Ovary (tissue), 10 donors: ENCODE measurements at places on chromosomes 11 and 22.
A peak's percentile ranks its signal among the peaks of the same experiment; 100 is the strongest.

- peak; percentile 78 for DNase-seq
Observed at GRCh38 chr22:32839831-32840584, 38.5 kb downstream of the TIMP3 start.

DNA sequence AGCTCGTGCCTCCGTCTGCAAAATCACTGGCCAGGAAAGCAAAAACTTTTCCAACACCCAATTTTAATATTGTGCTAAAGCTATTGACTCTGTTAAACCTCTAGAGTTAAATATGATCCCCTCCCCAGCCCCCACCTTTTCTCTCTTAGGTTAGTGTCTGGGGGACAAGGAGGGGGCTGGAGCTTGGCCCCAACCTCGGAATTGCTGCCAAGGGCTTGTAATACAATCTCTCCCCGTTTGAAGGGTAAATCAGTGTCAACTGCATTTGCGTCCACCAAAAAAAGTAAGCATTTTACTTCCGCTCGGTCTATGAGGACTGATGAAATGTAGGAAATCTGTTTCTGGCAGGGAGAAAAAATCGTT lies at the start of gene GAS2:
Gene GAS2, plus strand, starts transcription at position 287 of the 363 bp plus-strand sequence. CDS start 8,259 bp downstream, outside the sequence.
- no peak for DNase-seq

GRCh38 chr11:17718510-17718962 lies 835 bp upstream of the MYOD1 start:
- no peak for DNase-seq

- no peak for DNase-seq
Observed at GRCh38 chr11:64048042-64048854, 12.5 kb downstream of the FLRT1 start.

DNA sequence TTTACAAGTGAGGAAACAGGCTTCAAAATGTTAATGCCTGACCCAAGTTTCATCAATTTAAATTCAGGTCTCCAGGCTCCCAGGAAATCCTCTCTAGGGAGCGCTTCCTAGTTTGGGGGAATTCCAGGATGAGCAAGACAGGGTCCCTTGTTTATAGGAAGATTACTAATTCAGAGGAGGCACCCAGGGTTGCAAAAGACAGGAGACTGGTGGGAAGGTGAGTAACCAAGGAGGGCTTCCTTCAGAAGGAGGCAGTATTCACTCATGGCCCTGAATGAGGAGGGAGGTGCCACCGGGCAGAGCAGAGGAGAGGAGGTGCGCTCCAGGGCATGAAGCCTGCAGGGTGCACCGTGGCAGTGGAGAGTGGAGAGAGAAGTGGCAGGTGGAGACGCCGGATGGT lies 1.6 kb downstream of the TMEM132A start:
- DNase-seq = no peak

- DNase-seq = peak; percentile 6
Observed at GRCh38 chr22:19880786-19881569, 26.3 kb upstream of the GNB1L start.

DNA sequence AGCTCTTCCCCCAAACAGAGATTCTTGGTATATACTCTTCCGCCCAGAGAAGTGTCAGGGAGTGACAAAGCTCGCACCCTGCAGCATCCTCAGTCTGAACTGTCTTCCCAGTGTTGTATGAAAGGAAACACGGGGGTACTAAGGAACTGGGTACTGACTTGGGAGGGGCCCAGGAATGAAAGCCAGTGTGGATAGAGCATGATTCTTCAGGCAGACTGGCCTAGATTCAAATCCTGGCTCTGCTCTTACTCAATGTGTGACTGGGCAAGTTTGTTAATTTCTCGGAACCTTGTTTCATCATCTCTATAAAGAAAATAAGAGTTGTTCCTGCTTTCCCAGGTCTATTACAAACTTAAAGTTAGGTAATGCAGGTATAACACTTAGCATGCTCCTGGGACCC lies 266.0 kb upstream of the NARS2 start:
- no peak for DNase-seq

GRCh38 chr11:73414977-73415651 lies 38.9 kb downstream of the RELT start:
- DNase-seq = peak; percentile 37

- no peak for DNase-seq
Observed at GRCh38 chr11:70595452-70595851, 197.1 kb downstream of the CTTN start.

GRCh38 chr11:67372321-67372992 lies 941 bp downstream of the CLCF1 start:
- DNase-seq = peak; percentile 53

GRCh38 chr11:75820645-75821044 lies 5.6 kb downstream of the UVRAG start:
- DNase-seq = no peak

DNA sequence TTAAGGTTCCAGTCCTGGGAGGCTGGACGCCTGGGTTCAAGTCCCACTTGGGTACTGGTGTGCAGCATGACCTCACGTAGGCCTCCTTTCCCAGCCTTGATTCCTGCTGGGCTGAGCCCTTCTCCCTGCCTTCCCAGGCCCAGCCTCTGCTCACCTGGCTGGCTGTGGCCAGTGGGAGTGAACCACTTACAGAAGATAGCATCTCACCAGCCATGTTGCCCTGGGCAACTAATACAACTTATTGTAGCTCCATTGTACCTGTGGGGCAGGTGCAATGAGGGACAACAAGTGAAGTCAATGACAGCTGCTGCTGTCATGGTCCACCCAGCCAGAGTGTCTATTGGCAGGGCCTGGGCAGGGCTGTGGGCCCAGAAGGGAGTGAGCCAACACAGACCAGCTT lies 48.4 kb upstream of the MPEG1 start:
- no peak for DNase-seq

GRCh38 chr22:48372390-48372789 lies 1455.3 kb downstream of the BRD1 start:
- DNase-seq = no peak

DNA sequence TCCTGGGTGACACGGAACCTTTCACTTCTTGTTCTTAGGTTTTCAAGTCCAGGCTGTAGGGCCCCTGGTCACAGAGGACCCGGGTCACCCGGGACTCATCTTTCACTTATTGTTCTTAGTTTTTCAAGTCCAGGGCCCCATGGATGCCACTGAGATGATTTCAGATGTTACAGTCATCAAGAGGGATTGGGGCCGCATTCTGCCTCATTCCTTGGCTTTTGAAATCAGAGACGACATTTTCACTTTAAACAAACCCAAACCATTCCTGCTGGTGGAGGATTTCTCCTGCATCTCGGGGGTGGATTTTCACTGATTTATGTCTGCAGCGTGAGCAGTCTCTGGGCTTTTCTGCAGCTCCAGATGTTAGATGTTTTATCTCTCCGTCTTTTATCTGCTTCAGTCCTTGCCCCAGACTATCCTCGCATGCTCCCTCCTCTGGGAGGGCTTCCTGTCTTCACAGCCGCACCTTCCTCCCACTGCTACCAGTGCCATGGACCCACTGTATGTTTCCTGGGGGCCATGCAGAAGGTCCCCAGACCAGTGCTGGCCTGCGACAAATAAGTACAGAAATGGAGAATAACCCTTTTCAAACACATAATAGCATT lies 27.4 kb downstream of the FBLN1 start:
- no peak for DNase-seq

DNA sequence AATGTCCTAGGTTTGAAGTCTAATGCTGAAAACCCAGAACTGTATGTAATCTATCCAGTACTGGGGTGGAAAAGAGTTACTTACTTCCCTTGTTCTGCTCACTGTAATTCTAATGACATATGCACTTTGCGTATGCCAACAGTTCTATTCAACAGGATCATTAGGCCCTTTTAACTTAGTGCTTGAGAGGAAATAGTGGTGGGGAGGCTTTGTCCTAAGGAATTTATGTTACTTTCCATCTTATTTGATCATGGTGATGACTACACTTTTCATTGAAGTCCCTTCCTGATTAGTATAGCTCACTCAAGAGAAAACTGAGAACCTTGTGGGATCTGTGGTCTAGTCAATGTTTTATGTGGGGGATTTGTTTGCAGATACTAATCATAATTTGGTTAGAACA lies 348.2 kb downstream of the GUCY1A2 start:
- no peak for DNase-seq

DNA sequence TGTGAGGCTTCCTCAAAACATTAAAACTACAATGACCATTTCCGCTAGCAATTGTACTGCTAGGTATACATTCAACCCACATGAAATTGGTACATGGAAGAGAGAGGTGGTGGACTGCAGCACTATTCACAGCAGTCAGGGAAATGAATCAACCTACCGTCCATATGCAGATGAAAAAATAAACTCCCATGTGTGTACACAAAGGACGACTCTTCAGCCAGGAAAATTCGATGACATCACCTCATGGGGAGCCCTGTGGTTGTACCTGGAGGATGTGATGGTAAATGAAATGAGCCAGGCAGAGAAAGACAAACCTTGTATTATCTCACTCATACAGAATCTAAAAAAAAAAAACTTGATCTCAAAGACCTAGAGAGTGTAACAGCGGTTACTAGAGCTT lies 23.3 kb downstream of the RFPL3 start:
- DNase-seq = no peak

DNA sequence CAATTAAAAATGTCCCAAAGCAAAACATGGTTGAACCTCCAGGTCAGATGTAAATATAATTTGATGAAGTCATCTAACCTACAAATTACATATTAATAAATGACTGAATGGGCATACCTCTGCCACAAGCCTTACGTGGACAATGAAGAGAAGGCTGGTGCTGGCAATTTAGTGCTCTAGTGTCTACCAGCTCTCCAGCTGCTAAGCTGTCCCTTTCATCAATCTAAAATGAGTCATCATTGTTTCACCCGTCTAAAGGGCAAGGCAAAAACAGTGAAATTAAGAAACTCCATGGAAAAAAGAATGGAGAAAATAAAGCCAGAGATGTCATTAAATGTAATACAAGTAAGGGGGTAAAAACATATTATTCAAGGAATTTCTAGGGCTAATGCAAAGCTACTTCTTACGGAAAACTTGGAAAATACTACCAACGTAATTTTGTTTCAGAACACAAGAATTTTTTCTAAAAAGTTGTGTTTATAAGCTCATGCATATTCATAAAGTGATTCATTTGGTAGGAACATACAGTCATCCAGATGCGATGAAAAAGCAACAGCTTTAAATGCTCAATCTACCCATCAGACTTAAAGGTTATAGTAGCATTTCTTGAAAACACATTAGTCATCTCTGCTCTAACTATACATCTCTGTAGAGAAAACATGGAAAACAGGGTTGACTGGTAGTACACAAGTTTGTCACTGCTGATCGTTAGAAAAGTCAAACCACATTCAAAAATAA lies 71.5 kb downstream of the SIK3 start:
- DNase-seq = no peak

DNA sequence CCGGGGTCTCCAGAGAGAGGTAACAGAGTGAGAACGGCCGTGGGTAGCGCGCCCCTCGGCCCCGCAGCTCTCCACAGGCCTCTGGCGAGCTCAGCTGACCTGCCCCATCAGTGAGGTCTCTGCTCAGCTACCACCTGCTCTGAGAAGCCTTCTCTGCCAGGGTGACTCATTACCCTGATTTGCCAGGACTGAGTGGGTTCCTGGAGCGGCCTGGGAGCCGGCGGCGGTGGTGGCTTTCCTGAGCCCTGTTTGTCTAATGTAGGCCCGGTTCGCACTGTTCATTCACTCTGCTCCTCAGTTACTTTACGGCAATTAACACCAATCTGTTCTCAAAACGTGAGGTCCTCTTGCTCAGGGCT lies 351.0 kb upstream of the B3GAT1 start:
- DNase-seq = no peak

DNA sequence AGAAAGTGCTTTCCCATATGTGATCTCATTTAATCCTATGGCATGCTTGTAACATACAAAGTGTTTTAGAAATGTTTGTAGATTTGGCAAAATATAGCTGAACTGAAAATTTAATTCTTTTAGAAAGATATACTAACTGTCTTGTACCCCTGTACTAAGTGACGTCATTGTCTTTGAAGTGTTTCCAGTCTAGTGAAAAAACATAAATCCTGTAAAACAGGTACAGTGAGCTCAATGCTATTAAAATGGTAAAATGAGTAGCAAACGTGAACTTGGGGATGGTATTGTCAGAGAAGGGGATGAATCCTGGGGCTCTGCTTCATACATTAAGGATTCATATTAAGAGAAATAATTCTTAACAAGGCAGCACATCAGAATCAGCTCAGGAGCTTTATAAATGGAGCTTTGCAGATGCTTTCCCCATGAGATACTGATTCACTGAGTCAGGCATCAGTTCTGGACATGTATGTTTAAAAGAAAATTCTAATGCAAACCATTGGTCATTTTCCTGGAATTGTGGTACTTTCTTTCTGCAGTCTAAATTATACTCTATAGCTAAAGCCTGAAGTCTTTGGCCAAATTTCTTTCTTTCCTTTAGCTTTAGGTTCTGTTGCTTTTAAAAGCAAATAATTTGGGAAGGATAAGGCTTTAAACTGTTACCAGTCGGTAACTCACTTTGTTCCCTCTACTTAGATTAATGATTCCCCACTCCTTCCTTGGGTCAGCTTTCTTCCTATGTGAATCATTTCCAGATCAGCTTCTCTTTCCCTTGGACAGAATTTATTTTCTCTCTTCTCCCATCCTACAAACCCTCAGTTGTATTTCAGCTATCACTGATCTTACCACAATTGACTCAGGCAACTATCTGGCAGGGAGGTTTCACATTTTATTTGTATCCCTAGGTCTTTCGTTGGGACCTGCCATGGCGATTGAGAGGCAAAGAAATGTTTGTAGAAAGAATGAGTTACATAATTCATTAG lies 57.5 kb upstream of the DDI1 start:
- no peak for DNase-seq
